ENCODE measurements at places on chromosomes 13 and 19.

GRCh38 chr19:31099515-31100205 is 249.6 kb downstream of the TSHZ3 start:
- DNase-seq: no peak

DNA sequence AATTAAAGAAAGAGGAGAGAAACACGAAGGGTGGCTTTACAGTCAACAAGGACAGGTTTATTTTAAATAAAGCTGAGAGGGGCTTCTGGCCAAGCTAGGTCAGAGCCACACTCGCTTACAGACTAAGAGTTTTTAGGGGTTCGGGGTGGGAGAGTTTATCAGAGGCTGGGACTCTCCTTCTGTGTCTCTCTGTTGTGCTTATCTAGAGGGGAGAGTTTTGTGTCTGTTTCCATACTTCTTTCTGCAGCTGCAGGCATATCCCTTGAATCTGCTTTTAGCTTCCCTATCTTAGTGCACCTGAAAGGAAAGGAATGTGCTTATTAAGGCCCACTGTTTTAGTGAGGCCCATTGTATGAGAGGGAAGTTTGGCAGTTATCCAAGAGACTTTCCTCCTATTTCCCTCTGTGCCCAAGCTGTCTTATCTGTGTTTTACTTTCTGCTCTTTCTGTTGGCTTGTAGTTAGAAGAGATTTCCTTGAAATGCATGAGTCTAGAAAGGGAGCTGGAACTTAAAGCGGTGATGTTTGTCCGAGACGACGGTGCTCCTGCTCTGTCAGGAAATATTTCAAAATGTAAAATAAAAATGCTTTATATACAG is 275.3 kb downstream of the KCTD12 start:
- DNase-seq: no peak

GRCh38 chr13:20727856-20728255 is 24.4 kb downstream of the IL17D start:
- no peak for DNase-seq

- DNase-seq: no peak
These were observed 2.0 kb downstream of the RGS9BP start for GRCh38 chr19:32677657-32678056.

GRCh38 chr13:64755961-64756360 is 2474.2 kb downstream of the PCDH9 start:
- DNase-seq: no peak

- DNase-seq: peak; percentile 72
These were observed 58.7 kb upstream of the KLF5 start for GRCh38 chr13:73000027-73000674.

DNA sequence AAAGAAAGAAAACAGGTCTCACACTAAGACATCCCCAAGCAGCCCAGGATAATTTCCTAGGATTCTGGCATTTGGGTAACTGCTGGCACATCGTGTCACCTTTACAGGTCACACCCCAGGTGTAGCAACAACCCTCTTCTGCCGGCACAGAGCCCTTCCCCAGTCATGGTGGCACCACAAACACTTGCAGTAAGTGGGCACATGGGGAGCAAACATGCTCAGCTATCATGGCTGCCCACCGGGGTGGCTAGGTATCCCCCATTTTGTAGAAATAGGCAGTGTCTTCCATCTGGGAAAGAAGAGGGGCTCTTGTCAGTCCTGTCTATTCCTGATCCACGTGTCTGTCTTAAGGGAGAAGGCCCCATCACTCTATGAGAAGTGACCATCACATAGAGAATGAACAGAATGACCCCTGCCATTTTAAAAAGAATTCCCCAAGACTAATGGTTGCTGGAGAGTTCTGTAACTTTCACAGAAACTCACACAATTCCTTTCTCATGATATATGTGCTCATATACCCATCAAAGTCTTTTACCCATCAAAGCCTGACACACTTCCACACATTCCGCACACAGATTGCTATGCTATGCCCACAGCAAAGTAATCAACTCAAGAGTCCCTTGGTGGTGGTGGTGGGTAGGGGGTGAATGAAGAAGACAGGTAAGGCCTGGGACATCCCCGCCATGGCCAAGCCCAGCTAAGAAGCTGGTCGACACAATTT is 33.3 kb downstream of the BRD4 start:
- no peak for DNase-seq

DNA sequence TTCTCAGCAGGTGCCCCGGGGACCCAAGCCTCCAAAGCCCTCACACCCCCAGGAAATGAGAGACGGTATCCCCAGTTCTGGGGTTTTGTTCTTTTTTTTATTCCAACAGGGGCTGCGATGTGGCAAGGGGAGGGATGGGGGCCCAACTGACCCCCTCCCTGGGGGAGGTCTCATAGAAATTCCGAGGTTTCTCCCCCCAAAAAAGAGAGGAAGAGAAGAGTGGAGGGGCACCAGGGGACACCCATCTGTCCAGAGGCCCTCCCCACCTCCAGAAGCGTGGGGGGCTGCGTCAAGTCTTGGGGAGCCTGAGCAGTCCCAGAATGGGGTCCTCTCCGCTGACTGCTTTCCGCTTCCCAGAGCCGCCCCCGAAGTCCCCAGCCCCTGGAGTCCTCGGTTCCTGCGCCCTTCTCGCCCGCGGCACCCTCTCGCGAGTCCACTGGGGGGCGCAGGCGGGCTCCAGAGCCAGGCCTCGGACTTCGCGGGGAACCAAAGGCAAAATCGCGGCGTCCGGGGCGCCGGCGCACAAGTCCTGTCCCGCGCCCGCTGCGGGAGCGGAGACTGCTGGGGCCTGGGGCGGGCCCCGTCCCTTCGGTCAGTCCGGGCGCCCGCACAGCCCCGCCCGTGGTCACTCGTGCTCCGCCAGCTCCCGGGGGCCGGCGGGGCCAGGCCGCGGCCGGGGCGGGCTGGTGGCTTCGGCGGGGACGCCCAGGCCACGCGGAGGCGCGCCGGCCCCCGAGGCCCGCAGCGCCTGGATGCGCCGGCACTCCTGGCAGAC is 4.4 kb upstream of the ATP1A3 start:
- no peak for DNase-seq

GRCh38 chr13:40371531-40372125 is 294.8 kb downstream of the FOXO1 start:
- DNase-seq: no peak

DNA sequence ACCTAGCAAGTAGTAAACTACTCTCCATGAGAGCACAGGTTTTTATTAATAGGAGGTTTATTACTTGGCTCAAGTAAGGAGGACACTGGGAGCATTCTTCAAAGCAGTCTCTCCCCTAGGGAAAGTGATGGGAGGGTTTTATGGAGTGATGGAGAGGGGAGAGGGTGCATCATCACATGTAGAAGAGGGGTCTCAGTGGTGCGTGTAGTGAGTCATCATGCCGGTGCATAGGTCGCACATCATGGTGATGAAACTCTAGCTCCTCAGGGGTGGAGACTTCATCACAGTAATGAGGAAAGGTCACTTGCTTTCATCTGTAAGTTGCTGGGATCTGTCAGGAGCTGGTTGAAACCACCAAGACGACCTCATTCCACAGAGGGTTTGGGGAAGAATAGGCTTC is 210.8 kb upstream of the UBL3 start:
- DNase-seq: no peak

DNA sequence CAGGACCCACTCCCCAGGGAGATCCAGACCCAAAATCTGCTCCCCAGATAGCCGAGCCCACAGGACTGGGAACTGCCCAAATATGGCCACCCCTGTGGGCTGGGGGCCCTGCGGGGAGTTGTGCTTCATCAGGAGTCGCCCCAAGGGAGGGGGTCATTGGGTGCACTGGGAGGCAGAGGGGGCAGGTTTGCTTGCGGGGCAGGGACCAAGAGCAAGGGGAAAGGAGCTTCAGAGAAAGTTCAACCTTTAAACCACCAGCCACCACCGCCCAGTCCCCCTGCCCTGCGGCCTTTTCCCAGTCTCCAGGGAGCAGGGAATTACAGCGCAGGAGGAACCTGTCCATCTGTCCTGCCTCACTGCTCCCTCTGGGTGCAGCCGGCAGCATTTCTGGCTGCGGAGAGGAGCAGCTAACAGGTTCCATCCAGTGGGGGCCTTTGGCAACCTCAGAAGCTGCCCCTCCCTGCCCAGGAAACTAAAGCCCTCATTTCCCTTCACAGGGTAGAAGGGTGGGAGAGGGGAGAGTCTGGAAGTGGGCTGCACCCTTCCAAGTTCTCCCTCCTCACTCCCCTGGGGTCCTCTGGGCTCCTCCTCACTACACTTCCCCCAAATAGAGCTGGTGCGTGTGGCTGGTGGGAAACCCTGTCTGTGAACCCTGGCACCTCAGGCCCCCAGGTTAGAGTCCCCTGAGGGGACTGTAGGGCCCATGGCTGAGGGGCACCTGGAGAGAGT is 13.8 kb upstream of the ASF1B start:
- no peak for DNase-seq

- DNase-seq: no peak
These were observed 87.6 kb downstream of the ARHGEF7 start for GRCh38 chr13:111202745-111203144.

GRCh38 chr13:98393873-98394272 is 183.0 kb downstream of the STK24 start:
- DNase-seq: no peak

- DNase-seq: no peak
These were observed 10.0 kb downstream of the ZNF383 start for GRCh38 chr19:37227996-37228395.

GRCh38 chr19:5827342-5827890 is 12.1 kb downstream of the FUT6 start:
- no peak for DNase-seq

DNA sequence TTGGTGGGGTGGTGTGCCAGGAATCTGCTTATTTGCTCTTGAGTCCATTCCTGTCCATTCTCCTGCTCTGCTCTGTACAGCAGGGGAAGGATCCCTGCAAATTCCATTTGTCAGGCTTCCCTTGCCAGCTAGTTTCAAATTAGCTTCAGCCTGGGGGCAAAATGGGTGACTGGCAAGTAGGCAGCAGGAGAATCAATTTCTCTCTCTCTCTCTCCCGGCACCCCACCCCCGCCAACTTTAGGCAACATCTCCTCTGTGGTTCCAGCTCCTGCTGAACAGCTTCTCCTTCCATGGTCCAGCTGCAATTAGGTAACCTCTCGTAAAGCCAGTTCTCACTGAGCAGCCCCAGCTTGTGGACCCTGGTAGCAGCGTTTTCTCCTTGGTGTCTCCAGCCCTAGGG is 6.7 kb upstream of the MYCBP2 start:
- DNase-seq: no peak

- DNase-seq: no peak
These were observed 9.7 kb downstream of the GPR42 start for GRCh38 chr19:35380450-35381124.

- no peak for DNase-seq
These were observed 1.5 kb downstream of the GNA11 start for GRCh38 chr19:3095441-3096191.

DNA sequence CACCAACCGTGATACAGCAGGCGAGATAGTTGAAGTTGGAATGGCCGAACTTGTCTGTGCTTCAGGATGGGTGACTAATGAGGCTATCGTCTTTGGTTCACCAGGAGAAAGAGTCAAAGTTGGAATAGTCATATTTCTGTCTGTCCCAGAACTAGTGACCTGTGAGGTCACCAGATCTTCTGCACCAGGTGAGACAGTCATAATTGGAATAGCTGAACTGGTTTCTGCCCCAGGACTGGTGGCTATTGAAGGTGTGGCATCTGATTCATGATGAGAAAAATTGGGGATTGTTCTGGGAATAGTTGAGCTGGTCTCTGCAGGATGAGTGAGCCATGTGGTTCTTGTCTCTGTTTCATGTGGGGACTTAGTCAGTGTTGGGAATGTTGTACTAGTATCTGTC is 71.6 kb downstream of the MUC16 start:
- no peak for DNase-seq

- DNase-seq: no peak
These were observed 242.6 kb downstream of the NDFIP2 start for GRCh38 chr13:79723519-79724024.

DNA sequence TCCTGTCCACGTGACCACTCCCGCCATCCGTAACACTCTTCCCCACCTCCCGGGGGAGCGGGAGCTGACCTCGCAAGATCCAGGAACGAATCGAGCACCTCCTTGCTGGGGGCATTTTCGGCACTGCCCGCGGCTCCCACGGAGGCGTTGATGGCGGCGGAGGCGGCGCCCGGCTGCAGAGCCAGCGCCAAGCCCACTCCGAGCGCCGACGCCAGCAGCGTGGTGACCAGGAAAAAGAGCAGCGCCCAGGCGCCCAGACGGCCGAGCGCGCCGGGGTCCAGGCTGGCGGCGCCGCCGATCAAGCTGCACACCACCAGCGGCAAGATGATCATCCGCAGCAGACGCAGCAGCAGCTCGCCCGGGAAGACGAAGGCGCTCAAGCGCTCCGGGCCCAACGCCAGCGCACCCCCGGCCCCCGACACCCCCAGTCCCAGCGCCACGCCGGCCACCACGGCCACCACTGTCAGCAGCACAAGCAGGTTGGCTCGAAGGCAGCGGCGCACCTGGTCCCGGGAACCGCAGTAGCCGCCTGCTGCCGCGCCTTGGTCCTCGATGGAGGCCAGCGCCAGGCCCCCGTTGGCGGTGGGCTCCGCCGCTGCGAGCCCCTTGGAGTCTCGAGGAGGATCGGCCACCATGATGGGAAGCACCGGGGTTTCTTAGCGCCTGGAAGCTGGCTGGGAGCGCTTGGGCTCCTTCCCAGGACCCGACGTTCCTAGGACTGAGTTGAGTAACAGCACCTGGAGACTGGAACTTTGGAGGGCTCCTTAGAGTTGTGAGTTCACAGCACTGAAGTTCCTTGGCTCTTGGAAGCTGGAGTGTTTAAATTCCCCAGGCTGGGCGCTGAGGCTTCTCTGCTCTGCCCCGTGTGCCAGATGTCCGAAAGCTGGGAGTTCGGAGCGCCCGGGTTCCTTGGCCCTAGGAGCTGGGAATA is 798 bp downstream of the SLC1A5 start:
- DNase-seq: no peak

- no peak for DNase-seq
These were observed 39.2 kb downstream of the GATAD2A start for GRCh38 chr19:19444681-19445155.

- no peak for DNase-seq
These were observed 32.2 kb downstream of the DEDD2 start for GRCh38 chr19:42185277-42185676.

GRCh38 chr13:89763005-89763404 is 1584.5 kb upstream of the MIR17HG start:
- DNase-seq: no peak

DNA sequence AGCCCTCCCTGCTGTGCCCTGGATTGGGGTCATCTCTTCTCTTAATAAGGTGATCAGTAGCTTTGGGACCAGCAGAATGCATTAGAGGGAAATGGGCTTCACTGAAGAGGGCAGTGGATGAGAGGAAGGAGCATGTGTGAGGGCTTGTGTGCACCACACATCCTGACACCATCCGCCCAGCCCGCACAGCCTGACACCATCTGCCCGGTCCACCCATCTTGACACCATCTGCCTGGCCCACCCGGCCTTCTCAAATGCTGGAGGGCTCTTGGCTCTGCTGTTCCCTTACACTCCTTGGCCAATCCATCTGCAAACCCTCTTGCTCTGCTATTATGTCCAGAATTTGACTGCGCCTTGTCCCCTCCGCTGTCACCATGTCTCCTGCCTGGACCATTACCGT is 41.8 kb downstream of the BICRA start:
- DNase-seq: no peak

GRCh38 chr13:111575719-111576118 is 255.3 kb downstream of the TEX29 start:
- DNase-seq: no peak

All from epithelial cell of prostate (primary cell).